ENCODE measurements at places on chromosomes 6 and 20. TPM values are rescaled to one million over a fixed set of nuclear protein-coding genes. Genes with fewer than 3 reads are reported as not detected.

- H3K36me3 ChIP-seq = no peaks in the 10 kb centered on the region
- H3K4me1 ChIP-seq = no peaks in the 10 kb centered on the region
- peak within 1 kb of the TSS; percentile 65 for H3K27ac ChIP-seq
- no peak for DNase-seq
These were observed at the start of gene SLA2 for GRCh38 chr20:36645998-36646397. Gene SLA2 (minus strand): TSS chr20:36646196. CDS start chr20:36641335, 4,861 bp downstream.

GRCh38 chr6:36246506-36247268, 23.2 kb upstream of the PNPLA1 start:
- H3K27ac ChIP-seq = no peak overlapping the region
- H3K36me3 ChIP-seq = no peaks in the 10 kb centered on the region
- H3K4me3 ChIP-seq = no peak overlapping the region
- H3K27me3 ChIP-seq = no peaks in the 10 kb centered on the region
- no peak for DNase-seq
- no peaks in the 10 kb centered on the region for H3K4me1 ChIP-seq

DNA sequence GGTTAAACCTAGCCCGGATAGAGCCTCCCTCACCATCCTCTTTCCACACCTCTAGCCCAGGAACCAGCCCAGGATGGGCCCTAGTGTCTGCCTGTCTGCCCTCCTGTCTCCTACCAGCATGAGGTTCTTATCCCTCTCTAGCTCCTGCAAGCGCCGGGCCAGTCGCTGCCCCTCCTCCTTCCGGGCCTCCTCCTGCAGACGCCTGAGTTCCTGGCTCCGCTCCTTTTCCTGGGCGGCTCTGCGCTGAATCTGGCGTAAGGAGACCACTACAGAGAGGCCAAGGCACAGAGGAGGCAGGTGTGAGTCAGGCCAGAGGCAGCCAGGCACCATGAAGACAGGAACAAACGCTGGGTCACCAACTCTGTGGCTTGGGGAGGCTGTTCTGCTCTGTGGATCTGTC, 4.3 kb upstream of the PSORS1C2 start:
- peaks cover 26% of the 10 kb centered on the region for H3K4me1 ChIP-seq
- H3K27ac ChIP-seq = peak overlapping the region; percentile 78
- peak; percentile 83 for DNase-seq
- no peaks in the 10 kb centered on the region for H3K36me3 ChIP-seq

DNA sequence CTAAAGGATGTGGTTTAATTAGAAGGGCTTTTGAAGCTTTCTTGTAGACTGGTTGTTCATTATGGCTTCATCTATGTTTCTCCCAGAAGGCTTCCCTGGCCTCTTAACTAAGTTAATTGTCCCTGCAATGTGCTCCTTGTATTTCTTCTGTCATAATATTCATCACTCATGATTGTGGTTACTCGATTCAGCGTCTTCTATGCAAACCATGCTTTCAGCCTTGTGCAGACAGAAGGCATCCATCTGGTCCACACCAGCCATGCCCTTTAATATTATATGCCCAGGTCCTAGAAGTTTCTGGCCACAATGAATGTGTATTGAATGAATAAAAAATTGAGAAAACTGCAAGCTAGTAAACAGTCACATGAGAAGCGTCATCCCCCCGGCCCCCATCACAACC, 163.2 kb downstream of the KHDC1L start:
- no peak for DNase-seq
- no peaks in the 10 kb centered on the region for H3K36me3 ChIP-seq
- no peaks in the 10 kb centered on the region for H3K27me3 ChIP-seq
- H3K4me3 ChIP-seq = no peak overlapping the region
- H3K27ac ChIP-seq = no peak overlapping the region

DNA sequence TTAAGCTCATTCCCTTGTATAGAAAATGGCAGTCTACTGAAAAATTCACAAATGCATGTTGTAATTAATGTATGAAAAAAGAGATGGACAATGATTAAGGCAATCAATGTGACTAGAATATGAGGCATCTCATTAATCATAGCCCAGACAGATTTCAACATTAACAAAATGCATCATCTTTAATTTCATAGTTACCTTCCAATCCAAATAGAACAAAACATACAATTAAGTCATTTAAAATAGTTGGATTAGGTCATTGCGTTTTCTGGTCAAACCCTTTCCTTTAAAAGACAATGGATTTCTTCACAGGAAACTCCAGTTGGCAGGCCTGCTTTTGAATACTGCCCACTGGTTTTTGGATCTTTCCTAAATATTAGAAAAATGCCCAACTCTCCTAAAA, 203.9 kb downstream of the HAO1 start:
- H3K4me1 ChIP-seq = no peaks in the 10 kb centered on the region
- no peak for DNase-seq
- no peaks in the 10 kb centered on the region for H3K27me3 ChIP-seq
- H3K36me3 ChIP-seq = no peaks in the 10 kb centered on the region
- no peak overlapping the region for H3K4me3 ChIP-seq

DNA sequence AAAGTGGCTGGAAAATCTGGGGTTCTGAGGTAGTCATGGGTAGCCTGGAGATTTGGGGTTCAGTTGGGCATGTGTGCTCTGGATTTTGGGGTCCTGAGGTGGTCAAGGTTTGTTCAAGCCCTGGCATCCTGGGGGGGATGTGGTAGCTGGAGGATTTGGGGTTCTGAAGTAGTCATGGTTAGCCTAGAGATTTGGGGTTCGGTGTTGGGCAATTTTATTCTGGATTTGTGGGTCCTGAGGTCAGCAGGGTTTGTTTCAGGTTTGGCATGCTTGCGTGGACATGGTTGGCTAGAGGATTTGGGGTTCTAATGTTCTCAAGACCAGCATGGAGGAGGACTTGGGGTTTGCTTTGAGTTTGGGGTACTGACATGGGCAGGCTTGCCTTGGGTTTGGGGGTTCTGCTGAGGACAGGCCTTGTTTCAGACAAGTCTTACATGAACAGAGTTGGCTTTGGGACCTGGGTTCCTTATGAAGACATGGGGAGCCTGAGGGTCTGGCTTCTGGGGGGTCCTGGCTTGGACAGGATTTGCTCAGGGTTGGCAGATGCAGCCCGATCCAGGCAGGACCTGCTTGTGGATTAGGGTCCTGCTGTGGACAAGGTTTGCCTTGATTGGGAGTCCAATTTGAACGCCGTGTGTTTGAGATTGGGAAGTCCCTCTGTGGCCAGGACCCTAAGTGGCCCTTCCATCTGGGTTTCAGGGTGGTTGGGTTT, 906 bp downstream of the ANKRD60 start:
- H3K27me3 ChIP-seq = peaks cover 65% of the 10 kb centered on the region
- H3K36me3 ChIP-seq = peaks cover 8% of the 10 kb centered on the region
- no peaks in the 10 kb centered on the region for H3K4me1 ChIP-seq
- no peak overlapping the region for H3K4me3 ChIP-seq
- H3K27ac ChIP-seq = no peak overlapping the region

DNA sequence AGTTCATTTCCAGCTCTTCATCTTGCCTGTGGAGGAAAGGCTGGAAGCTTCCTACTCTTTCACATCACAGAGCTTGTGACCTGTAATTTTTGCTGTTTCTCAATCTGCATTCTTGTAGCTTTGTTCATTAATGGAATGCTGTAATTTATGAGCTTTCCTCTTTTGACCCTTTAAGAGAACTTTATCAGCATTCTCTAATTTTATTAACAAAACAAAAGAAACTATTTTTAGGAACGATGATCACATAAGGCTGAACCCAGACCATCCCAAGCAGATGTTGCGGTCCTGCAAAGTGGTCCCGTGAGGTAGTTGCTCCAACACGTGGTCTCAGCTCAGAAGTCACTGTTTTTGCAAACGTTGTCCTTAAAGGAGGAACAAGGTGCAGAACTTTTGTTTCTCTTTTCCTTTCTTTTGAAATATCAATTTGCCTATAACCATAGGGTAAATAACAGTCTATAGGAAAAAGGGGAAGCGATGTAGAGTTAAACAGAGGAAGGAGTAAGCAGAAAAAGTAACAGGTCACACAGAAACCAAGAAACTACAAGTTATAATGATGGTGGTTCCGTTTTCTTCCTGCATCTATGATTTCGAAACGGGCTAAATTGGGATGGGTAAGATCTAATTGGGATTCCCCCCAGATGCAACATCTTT, 121.3 kb upstream of the PHACTR1 start:
- H3K4me1 ChIP-seq = no peaks in the 10 kb centered on the region
- H3K27me3 ChIP-seq = no peaks in the 10 kb centered on the region
- H3K36me3 ChIP-seq = no peaks in the 10 kb centered on the region
- H3K27ac ChIP-seq = no peak overlapping the region

- peak overlapping the region; percentile 93 for H3K27ac ChIP-seq
- peaks cover 7% of the 10 kb centered on the region for H3K4me1 ChIP-seq
- no peaks in the 10 kb centered on the region for H3K36me3 ChIP-seq
These were observed 30.5 kb upstream of the HFE start for GRCh38 chr6:26056583-26057350.

DNA sequence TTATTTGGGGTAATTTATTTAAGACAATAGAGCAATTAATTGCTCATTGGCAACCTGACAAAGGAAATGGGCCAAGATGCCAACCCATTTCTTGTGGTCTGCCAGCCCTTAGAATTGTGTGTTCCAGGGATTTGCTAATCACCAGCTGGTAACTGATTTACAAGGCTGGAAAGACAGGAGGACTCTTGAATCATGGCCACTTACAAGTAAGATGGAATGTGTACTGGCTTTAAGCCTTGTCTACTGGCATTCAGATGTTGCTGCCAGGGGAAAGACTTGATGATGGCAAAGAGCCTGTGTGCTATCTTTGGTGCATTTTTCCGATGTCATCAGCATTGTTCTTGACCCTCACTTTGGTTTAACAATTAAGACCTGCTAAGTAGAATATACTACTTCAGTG, 91.0 kb downstream of the BCKDHB start:
- DNase-seq = no peak
- no peak overlapping the region for H3K4me3 ChIP-seq
- H3K27ac ChIP-seq = no peak overlapping the region

- no peak overlapping the region for H3K4me3 ChIP-seq
- DNase-seq = no peak
- no peaks in the 10 kb centered on the region for H3K36me3 ChIP-seq
- H3K27ac ChIP-seq = no peak overlapping the region
- peaks cover 16% of the 10 kb centered on the region for H3K27me3 ChIP-seq
These were observed 127.9 kb downstream of the PXDC1 start for GRCh38 chr6:3623451-3624249.

GRCh38 chr20:25470045-25470444, 62.6 kb downstream of the GINS1 start:
- DNase-seq = peak; percentile 13
- H3K4me3 ChIP-seq = no peak overlapping the region
- H3K27ac ChIP-seq = no peak overlapping the region
- H3K27me3 ChIP-seq = no peaks in the 10 kb centered on the region

DNA sequence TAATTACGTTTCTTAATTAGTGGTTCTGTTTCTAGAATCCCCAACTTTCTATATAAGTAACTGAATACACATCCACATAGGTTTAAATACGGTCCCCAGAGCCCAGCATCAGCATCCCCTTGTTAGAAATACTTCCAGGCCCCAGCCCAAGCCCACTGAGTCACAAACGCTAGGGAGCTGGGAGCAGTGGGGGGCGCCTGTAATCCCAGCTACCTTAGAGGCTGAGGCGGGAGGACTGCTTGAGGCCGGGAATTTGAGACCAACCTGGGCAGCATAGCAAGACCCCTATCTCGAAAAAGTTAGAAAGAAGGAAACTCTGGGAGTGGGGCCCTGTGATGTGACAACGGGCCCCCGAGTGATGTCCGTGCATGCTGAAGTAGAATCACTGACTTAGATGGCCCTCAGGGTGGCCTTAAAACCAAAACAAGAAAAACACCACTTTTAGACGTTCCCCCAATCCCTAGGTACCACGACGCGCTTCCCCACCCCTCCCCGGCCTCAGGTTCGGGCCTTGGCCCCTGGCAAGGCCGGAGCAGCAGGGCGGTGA, 1.3 kb upstream of the PPP1R3G start:
- peaks cover 21% of the 10 kb centered on the region for H3K4me1 ChIP-seq
- no peak for DNase-seq
- H3K27me3 ChIP-seq = no peaks in the 10 kb centered on the region
- peak overlapping the region; percentile 93 for H3K27ac ChIP-seq
- H3K36me3 ChIP-seq = no peaks in the 10 kb centered on the region
- peak overlapping the region; percentile 81 for H3K4me3 ChIP-seq

DNA sequence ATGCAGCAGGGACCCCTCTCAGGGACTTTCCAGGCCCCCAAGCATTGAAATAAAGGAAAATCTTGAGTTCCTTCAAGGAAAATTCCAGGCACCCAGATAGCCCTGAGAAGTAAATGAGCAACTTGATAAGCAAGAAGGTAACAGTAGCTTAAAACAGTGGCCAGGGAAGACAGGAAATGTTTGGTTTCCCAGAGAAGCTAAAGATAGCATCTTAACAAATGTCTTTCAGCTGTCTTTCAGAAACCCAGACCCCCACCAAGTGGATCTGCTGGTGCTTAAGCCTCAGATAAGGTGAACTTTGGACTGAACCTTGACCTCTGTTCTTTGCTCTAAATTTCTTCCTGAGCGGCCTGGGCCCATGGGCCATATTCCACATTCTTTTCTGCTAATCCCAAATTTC, 117.8 kb upstream of the CST7 start:
- no peaks in the 10 kb centered on the region for H3K36me3 ChIP-seq
- no peak overlapping the region for H3K4me3 ChIP-seq

- H3K4me1 ChIP-seq = peaks cover 90% of the 10 kb centered on the region
- H3K4me3 ChIP-seq = no peak overlapping the region
- peak; percentile 21 for DNase-seq
- H3K27ac ChIP-seq = peak overlapping the region; percentile 84
- no peaks in the 10 kb centered on the region for H3K27me3 ChIP-seq
These were observed 10.9 kb downstream of the ACSS1 start for GRCh38 chr20:25046736-25047666.

DNA sequence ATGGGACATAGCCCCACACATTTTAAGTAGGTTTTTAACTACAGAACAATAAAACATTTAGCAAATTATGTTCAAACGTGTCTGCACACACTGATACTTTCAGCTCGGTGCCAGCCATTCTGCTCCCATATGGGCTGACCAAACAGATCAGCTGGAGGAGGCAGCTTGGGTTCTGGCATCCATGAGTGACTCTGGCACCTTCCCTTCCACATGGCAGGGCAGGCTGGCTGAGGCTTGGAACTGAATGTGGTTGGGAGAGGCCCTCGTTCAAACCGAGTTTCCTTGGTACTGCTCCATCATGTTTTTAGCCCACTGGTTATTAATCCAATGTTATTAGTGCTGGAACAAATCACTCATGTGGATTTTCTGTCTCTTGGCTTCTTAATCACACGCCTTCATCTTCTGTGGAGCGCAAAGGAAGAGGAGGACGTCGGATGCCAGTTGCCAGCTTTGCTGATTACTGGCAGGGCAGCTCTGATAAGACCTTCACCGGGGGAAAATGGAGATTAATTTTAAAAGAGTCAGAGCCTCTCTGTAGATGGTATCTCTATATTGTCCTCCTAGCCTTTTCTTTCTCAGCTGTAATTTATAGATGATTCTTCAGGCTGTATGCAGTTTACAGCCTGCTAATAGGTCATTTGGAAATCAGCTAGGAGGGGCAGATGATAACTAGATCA, 93.1 kb upstream of the TIAM2 start:
- H3K4me1 ChIP-seq = no peaks in the 10 kb centered on the region
- H3K27me3 ChIP-seq = no peaks in the 10 kb centered on the region
- no peak for DNase-seq
- no peak overlapping the region for H3K4me3 ChIP-seq
- H3K36me3 ChIP-seq = no peaks in the 10 kb centered on the region

Gene IMPG1
- total RNA-seq = not detected

Gene RSPH9
- total RNA-seq = not detected

Gene HLA-G
- not detected for total RNA-seq

Gene LY6G5C
- 2.9 TPM for total RNA-seq

Gene RSPH4A
- total RNA-seq = 0.24 TPM

Gene SPEF1
- not detected for total RNA-seq

Gene EPPIN
- total RNA-seq = not detected

Gene TOX2
- 0.85 TPM for total RNA-seq

Gene VIP
- 0.61 TPM for total RNA-seq

Gene PNLDC1
- total RNA-seq = not detected

Data from heart left ventricle (tissue), 16 donors.